ENCODE measurements at places on chromosomes 16 and 17. TPM values are rescaled to one million over a fixed set of nuclear protein-coding genes. Genes with fewer than 3 reads are reported as not detected.

The CHST4 gene
- total RNA-seq: not detected

The CAVIN1 gene
- 268 TPM for total RNA-seq

The MPV17L gene
- total RNA-seq: 4.4 TPM

The CCL7 gene
- not detected for total RNA-seq

The ZFP90 gene
- total RNA-seq: 41.3 TPM

GRCh38 chr17:61259360-61259759 lies 140.3 kb upstream of the TBX2 start:
- H3K27ac ChIP-seq: peak overlapping the region; percentile 56
- DNase-seq: no peak
- H3K36me3 ChIP-seq: no peaks in the 10 kb centered on the region
- no peak overlapping the region for H3K4me3 ChIP-seq

DNA sequence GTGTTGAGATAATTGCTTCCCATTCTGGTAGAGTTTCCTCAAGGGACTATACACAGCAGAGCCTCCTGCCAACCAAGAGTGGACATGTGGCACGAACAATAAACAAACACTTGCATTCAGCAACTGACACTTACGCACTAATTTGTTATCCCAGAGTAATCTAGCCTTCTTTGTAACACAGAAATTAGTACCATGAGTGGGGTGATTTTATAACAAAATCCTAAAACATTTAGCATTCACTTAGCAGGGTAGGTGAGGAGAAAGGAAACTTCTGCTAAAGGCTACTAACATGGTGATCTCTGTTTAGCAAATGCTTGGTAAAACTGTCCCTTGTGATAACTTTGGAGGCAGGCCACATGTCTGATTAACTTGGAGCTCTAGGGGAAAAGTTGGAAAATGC lies 325.2 kb downstream of the HS3ST4 start:
- H3K4me3 ChIP-seq: no peak overlapping the region
- no peak overlapping the region for H3K27ac ChIP-seq
- H3K4me1 ChIP-seq: no peaks in the 10 kb centered on the region
- H3K27me3 ChIP-seq: no peaks in the 10 kb centered on the region
- H3K36me3 ChIP-seq: no peaks in the 10 kb centered on the region
- DNase-seq: no peak

- H3K27ac ChIP-seq: no peak overlapping the region
- H3K4me3 ChIP-seq: no peak overlapping the region
Observed at GRCh38 chr17:80109713-80110446, 8.5 kb downstream of the GAA start.

DNA sequence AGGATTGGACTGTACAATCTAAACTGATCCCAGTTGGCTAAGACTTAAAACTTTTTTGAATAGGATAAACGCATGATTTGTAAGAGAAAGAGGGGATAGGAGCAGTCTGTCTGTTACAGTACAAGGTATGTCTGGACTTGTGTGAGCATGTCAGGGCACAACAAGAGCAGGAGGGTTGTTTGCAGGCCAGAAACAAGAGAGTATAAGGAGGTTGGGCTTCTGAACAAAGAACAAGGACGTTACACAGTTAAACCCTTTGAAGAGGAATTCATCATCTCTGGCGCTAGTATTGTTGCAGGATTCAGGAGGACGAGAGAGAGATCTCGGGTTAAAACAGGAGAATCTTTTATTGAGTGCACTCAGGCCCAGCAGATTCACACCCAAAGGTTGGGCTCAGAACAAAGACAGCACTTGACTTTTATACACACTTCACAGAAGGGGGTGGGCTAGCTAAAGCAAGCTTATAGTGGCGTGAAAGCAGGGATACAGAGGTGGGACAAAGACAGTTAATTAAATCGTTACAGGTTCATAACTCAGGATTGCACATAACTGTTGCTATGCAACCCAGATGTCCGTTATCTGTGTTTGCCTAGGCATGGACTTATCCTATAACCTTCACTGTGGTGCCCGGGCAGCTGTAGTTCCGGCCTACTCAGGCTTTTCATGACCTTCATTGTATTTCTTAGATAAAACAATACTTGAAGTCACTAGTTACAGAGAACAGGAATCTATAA lies 34.3 kb downstream of the SEC14L1 start:
- H3K4me3 ChIP-seq: no peak overlapping the region
- no peaks in the 10 kb centered on the region for H3K27me3 ChIP-seq
- DNase-seq: no peak
- H3K4me1 ChIP-seq: peaks cover 16% of the 10 kb centered on the region
- peaks cover 14% of the 10 kb centered on the region for H3K36me3 ChIP-seq
- H3K27ac ChIP-seq: no peak overlapping the region

DNA sequence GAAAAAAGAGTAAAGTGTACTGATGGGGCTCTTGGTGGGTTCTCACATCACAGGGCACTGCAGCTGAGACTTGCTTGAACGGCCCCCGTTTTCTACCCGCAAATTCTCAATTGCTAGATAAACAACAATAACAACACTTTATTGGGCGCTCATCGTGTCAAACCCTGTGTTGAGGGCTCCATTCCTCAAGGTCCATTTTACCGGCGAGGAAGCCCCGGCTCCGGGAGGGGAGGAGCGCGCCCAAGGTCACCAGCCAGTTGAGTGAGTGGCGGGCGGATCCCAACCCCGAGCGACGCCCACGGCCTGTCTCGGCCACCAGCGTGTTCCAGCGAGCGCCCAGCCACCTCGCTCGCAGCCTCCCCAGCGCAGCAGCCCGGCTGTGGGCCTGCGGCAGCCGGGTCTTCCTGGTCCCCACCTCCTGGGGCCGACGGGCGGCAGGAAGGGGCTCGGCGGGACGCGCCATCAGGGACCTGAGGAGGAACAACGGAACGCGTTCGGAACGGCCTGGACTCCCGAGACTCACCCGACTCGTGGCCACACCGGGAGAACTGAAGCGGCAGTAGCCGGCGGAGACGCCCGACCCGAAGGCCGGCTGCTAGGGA lies 373 bp downstream of the CMC2 start:
- peak overlapping the region; percentile 98 for H3K27ac ChIP-seq
- DNase-seq: peak; percentile 89
- H3K4me1 ChIP-seq: peaks cover 28% of the 10 kb centered on the region
- H3K4me3 ChIP-seq: peak overlapping the region; percentile 81
- H3K36me3 ChIP-seq: no peaks in the 10 kb centered on the region

- H3K4me1 ChIP-seq: peaks cover 51% of the 10 kb centered on the region
Observed at GRCh38 chr17:17590883-17591354, 589 bp downstream of the PEMT start.

Data from vagina (tissue), 2 donors.